ENCODE measurements at places on chromosomes 4 and X.

GRCh38 chr4:106690487-106690886 is 321.9 kb upstream of the GIMD1 start:
- no peak for DNase-seq

DNA sequence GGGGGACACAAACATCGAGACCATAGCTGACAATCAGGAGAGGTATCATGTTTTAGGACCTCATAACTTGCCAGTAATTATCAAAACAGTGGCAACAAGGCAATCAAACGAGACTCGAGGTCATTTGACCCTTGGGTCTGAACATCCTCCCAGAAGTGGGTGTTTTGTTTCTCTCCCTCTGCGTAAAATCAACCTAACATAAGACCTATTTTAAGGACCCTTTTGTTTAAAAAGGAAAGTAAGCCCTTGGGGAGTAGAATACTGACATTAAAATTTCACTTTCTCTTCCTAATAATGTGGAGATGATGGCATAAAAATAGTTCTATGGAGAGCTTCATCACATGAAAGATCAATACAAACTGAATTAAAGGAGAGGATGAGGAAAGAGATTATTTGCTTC is 106.2 kb upstream of the PUDP start:
- DNase-seq: no peak

DNA sequence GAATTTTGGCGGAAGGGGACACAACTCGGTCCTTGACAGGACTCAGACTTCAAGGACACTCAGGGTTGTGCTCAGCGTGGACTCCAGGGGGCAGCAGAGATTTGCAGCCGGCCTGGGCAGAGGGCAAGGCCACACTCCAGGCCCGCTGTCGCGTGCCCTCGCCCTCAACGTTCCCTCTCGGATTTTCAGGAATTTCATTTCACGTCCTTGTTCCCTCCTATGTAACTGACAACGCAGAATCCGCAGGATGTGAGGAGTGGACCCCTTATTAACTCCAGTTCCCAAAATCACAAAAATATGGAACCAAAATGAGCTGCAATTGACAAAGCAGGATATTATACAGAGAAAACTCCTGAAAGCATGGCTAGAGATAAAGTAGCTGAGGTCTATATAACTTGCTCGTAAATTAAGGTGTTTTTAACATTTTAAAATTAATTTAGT is 21.0 kb upstream of the DCTD start:
- peak; percentile 40 for DNase-seq

DNA sequence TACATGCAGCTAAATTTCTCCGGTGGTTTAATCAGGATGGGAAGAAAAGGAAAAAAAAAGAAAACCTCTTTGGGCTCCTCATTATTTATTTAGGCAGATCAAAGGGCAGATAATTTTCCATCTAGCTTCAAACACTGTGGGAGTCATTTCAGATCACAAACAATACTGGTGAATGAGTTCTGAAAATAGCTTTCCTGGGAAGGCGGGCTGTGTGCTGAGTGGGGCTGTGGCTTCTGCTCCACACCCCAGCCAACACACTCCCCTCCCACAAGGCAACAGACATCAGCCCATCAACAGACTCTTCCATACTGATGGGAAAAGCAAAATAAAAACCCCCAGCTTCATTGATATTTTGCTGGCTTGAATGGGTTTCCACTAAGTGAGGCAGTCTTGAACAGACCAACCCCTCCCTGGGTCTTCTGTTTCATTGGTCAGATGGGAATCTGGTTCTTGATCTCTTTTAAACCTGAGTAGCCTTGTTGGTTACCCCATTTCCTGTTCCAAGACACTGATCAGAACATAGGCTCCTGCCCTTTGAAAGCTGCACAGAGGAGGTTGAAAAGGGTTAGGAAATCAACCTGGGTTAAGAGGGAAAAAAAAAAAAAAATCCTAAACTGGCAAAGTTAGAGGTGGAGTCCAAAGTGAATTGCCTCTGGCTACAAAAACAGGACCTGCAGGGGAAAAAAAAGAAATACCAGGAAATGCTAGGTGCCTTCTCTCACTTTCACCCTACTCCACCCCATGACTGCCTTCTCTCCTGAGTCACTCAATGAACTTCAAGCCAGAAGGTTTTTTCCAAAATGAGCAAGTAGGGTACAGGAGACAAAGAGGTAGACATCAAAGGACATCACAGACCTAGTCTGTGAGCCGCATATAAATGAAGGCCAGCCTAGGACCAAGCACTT is 20.0 kb downstream of the AMOT start:
- DNase-seq: no peak

DNA sequence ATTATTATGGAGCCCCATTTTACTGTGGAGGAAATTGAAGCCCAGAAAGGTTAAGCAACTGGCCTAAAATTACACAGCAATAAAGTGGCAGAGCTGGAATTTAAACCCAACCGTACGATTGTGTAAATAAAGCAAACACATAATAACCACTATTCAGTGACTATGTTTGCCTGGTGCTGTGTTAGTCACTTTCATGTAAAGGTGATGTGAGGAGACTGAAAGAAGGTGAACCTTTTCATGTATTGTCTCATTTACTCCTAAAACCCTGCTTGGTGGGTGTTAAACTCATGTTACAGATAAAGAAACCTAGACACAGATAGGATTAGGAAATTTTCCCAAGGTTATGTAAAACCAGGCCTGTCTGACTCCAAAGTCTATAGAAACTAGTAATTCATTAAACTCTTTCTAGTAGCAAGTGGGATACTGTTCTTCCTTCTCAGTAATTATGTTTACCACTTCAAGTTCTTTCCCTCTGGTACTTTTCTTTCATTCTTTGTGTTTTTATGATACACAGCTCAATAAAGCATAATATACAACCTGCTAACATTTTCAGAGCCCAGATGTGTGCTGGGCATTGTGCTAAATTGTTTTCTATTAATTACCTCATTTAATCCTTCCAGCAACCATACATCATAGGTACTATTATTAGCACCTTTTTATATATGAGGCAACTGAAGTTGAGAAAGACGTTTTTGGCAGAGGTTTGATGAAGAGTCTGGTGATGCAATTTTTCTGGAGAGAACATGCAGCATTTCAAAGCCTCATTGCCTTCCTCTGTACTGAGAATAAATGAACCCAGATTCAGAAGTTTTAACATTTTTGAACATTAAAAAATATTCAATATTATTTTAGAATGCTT is 202.7 kb downstream of the SPRY1 start:
- no peak for DNase-seq

DNA sequence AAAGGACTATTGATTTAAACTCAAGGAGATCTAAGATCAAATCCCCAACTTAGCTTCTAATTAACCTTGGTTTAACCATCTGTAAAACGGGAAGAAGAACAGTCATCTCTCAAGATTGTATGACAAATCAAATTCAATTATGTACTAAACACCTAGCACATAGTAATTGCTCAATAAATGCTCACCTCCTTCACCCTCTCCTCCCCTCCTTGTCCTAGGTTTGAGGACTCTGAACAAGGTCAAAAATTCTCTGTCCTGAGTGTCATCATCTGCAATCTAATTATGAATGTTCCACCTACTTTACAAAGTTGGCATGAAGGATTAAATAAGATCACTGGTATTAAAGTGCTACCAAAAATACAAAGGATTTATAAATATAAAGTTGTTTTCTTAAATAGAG is 320.1 kb upstream of the PPARGC1A start:
- no peak for DNase-seq

- no peak for DNase-seq
Observed at GRCh38 chrX:15016051-15016450, 142.8 kb downstream of the MOSPD2 start.

GRCh38 chr4:6378493-6379445 is 93.6 kb downstream of the PPP2R2C start:
- no peak for DNase-seq
